ENCODE measurements at places on chromosomes 11 and 22.

- ATAC-seq = no peak
Measured at GRCh38 chr11:12827369-12827768, 153.1 kb downstream of the TEAD1 start.

DNA sequence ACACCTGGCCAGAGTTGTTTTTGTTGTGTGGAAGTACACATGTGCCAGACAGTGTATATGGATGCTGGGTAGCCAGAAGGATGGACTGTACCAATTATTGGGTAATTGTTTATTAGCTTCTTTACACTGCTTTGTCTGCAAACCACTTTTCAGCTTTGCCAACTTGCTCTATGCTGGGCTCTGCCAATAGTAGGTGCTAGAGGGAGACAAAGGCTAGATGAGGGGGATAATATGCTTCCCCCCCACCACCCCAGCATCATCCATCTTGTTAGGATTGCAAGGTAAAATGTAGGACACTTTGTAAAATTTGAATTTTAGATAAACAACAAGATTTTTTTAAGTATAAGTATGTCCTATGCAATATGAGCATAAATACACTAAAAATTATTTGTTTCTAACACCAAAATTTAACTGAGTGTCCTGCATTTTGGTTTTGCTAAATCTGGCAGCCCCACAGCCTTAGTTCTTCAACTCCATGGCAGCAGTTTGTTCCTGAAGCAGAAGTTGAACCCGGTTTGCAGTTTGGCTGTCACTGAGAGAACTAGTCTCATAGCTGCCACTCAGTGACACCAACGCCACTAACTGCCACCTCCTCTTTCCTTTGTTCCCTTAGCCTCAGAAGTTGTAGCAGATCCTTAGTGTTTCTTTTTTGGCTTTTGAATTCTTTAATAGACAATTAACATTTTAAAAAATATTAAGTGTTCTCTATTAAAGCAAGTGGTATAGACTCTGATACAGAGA lies 78.8 kb downstream of the CCDC81 start:
- ATAC-seq = no peak

GRCh38 chr22:40482391-40482790 lies 112.0 kb downstream of the SGSM3 start:
- no peak for ATAC-seq

- no peak for ATAC-seq
Measured at GRCh38 chr11:64294774-64295173, 3.7 kb downstream of the KCNK4 start.

DNA sequence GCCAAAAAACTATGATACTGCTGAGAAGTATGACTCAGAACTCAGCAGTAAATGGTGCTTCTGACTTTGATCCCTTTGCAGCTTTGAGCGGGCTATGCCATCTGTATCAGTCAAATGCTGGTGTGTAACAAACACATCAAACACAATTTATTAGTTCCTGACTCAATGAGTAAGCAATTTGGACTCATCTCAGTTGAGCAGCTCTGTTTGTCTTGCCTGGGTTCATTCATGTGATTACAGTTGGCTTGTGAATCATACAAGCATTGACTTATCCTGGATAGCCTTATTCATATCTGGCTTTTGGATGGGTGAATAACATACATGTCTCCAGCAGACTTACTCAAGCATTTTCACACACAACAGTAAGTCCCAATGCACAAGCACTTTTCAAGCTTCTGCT lies 858.8 kb downstream of the METTL15 start:
- ATAC-seq = no peak

DNA sequence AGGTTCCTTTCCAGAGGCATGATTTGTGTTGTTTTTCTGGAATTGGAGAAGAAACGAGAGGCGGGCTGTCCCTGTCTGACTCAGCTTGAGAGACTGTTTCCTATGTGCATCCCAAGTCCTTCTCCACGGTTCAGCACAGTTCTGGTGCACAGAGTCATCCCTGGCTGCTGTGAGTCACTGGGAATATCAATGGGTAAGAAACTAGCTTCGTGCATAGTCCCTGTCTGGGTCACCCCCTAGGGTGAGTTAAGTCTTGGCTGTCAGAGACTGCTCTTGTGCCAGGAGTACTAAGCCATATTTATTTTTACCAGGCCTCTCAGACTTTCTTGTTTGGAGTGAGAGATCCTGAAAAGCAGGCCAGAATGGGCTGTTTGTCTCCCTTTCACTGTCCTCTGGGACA lies 2.4 kb upstream of the LRP4 start:
- no peak for ATAC-seq

DNA sequence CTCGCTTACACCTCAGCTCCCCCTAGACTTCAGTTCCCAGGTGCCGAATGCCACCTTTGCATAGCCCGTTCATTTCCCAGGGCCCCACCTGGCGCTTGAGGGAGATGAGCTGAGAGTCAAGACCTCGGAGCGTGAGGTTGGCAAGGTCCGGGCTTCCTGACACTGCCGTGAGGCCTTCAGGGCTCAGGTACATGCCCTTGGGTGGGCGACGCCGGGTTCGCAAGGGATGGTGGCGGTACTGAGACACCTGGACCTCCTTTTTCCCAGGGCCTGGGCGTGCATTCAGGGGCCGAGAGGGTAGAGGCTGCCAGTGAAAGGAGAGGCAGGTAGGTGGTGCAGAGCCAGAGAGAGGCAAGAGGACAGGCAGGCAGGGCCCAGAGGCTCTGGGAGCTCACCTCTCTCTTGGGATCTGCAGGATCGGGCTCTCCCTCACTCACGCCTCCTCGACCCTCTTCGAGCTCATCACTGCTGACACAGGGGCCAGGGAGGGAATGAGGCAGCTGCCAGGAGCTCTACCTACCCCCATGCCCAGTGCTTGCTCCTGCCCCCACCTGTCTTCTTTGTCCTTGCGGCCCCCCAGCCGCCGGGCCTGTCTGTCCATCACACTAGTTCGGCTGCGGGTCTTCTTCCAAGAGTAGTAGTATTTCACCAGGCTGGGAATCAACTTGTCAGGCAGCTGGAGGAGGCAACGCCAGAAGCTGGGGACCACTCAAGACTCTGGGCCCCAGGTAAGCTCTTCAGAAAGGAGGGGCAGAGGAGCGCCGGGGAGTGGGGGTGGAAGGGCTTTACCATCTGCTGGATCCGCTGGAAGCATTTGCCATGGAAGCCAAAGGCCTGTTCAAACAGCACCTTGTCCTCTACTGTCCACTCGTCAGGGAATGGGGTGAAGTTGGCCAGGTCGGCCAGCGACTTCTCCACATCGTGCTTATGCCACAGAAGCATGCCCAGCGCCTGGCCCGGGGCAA lies 2.8 kb downstream of the RCOR2 start:
- ATAC-seq = no peak
